ENCODE measurements at places on chromosomes 4 and X. TPM values are rescaled to one million over a fixed set of nuclear protein-coding genes. Genes with fewer than 3 reads are reported as not detected.

The SSX5 gene
- not detected for total RNA-seq

DNA sequence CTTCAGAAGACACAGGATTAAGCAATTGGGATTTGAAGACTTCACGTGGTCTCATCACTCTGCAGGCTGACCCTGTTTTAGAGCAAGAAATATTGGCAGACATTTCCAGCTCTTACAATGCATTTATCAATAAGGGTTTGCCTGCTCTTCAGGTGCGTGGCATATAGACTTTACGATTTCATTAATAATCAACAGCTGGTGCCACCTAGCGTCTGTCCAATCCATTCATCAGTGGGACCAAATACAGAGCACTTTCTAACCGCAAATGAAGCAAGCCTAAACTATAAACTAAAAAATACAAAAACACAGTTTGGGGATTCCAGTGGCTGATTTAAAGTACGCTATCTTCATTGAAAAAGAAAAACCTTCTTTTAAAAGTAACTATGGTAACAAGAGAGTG, 125.4 kb upstream of the DMD start:
- DNase-seq = no peak

The MAGEB2 gene
- total RNA-seq = not detected

The WAS gene
- total RNA-seq = 157 TPM

DNA sequence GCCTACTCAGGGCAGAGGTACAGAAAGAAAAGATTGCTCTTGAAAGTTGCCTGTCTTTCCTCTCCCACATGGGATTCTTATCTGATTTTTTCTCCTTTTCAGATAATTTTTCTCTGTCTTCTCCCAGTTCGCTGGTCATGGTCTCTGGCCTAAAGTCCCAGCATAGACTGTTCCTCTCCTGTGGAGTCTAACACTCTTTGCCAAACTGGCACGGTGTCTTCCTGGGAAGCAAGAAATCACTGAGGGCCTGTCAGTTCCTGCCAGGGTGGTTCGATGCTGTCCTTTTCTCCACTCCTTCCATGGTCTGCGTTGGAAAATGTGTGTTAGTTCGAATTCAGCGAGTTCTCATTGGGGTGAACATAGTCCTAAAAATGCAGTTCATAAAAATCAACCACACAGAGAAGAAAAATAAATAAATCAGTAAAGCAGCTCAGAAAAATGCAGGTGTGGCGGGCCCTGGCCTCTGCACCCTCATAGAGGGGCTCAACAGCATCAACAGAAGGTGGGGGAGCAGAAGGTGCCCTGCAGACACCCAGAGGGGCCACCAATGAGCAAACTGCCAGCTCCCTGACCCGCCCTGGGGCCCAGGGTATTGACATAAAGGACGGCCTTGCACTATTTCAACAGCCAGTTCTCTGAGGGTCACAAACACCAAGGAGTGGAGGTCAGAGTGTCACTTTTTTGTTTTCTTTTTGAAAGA, 2.1 kb downstream of the RGN start:
- no peak for DNase-seq

The PGRMC2 gene
- total RNA-seq = 46.0 TPM

The POU4F2 gene
- total RNA-seq = not detected

GRCh38 chrX:124931241-124931640, 388.4 kb upstream of the TEX13C start:
- no peak for DNase-seq

The LDB2 gene
- not detected for total RNA-seq

The ZCCHC18 gene
- total RNA-seq = 1.6 TPM

DNA sequence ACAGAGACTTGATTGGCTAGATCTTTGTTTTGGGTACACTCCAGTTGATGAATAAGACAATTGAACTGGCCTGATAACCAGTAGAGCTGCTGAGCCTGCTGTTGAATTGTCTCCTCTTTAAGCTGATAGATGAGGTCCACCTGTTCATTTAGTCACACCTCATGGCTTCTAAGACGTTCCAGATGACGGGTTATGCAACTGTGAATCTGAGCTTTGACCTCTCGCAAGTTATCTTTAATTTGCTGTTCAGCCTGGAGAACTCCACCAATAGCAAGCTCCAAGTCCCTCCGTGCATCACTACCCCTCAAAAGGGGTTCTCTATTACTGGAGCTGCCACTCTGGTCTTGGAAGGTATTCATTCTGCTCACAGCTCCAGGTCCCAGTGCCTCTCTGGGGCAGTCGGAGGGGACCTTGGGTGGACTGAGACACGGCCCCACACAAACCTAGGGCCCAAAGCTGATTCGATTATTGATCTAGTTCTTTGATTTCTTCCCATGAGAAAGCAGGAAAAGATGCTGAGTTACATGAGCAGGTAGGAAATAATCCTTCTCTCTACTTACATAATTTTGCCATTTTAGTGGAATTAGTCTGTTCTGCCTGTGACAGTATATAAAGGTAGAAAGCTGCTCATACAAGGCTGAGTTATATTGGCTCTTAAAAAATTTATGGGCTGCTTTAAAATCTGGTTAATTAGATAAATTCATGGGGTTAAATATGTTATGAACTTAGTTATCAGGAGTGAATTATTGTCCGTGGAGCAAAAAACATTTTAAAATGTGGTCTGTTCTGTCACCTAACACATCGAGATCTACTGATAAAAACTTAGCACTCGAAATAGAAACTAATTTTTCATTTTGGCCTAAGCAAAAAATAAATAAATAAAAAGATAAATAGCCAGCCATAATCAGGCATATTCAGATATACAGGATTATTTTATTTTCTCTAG, 6.8 kb downstream of the MMAA start:
- DNase-seq = no peak

- no peak for DNase-seq
Observed at GRCh38 chrX:66167431-66167830, 3.4 kb downstream of the HEPH start.

The DUSP9 gene
- not detected for total RNA-seq

DNA sequence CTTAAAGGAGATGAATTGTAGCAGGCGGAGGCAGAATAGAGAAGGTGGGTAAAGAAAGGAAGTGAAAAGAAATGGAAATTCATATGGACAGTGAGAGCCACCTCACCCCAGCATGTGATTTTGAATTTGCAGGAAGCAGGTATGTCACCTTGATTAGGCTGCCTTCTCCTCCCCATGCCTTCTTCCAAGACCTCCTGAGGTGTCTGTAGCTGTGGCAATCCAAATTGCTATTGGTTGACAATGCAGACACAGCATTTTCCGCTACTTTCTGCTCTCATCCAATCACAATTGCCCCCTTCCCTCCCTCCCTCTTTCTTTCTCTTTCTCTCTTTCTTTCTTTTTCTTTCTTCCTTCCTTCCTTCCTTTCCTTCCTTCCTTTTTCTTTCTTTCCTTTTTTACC, 38.5 kb downstream of the RAB33B start:
- no peak for DNase-seq
